ENCODE measurements at places on chromosomes 12 and 14.
A peak's percentile ranks its signal among the peaks of the same experiment; 100 is the strongest.

- DNase-seq, result no peak
Measured at GRCh38 chr12:85183855-85184254, 96.2 kb upstream of the ALX1 start.

- no peak for DNase-seq
Measured at GRCh38 chr12:67669934-67670631, 21.5 kb downstream of the DYRK2 start.

DNA sequence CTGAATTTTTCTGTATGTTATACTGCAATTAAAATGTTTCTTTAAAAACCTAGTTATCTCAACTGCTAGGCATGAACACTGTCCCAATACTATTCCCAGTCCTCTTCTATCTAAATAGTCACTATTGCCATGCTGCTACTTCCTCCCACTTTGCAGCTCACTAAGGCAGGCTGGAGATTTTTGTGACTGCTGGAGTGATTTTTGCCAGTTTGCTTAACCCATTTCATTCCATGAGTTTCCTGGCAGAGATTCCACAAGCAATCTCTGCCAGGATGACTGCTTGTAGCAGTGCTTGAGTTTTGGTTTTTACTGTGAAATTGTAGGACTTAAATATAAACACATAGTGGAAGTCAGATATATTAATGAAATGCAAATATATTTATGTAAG, 80.8 kb downstream of the BHLHE41 start:
- DNase-seq, result peak; percentile 49

DNA sequence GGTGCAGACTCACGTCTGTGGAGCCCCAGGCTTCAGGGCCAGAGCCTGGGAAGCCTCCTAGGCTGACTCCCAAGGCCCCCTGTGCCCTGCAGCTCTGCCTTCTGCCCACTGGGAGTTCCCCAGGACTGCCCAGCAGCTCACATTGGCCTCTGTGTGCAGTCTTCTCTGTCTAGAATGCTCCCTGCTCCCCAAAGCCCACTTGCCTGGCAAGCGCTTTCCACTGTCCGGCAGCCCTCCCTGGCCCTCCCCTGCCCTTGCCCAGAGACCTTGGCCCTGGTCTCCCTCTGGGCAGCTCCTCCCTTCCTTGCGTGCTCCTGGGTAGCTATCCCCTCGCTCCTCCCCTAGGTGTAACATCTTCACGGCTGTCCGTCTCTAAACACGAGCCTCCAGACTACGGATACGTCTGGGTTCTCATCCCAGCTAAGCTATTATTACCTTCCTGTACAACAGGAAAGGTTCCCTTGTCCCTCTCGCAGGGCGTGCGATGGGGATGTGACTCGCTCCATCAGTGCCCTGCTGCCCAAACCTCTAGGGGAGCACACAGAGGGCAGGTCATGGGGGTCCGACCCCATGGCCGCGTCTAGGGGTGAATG, 325.5 kb upstream of the RTL1 start:
- DNase-seq, result no peak

DNA sequence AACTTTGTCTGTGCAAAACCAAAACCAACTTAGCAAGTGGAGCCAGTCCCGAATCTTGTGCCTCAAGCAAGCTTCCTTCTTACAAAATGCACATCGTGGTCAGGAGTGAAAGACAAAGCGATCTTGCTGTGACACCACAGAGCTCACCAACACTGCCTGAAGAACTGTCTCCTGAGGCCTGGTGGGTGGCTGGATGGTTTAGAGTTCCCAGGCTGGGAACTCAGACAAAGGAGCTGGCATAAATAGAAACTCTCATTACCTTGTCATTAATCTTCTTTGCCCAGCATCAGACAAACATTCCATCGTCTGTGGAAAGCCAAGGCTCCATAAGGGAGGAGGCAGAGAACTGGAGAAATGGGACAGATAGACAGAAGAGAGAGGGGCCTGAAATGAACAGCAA, 144.8 kb downstream of the KCNA5 start:
- no peak for DNase-seq

- DNase-seq, result no peak
Measured at GRCh38 chr12:51941604-51942003, 9.9 kb upstream of the ACVR1B start.

GRCh38 chr12:103814436-103814835, 26.6 kb downstream of the NT5DC3 start:
- no peak for DNase-seq

GRCh38 chr12:69415471-69416275, 54.5 kb upstream of the FRS2 start:
- DNase-seq, result peak; percentile 72

DNA sequence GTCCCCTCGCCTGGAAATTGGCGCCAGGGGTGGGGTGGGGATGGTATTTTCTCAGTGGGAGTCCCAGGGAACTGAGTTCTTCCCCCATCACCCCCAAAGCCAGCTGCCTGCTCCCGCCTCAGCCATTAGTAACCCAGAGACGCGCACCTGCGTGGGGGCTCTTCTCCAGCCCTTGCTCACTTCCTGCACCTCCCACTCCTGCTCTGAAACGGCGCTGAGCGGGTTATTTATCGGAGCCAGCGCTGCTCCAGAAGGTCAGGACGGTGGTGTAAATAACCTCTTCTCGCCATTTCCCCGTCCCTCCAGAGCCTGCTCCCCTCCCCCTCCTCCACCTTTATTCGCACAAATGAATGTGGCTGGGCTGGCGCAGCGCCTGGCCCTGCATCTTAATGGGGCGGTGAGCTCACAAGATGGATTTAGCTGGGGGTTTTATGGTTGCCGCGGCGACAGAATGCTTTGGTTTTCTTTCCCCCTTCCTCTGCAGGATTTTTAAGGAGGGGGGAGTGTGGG, 12.2 kb downstream of the GPR84 start:
- DNase-seq, result peak; percentile 74

GRCh38 chr14:81454572-81455218, 54.6 kb upstream of the STON2 start:
- no peak for DNase-seq

- no peak for DNase-seq
Measured at GRCh38 chr12:57051011-57051410, 1.1 kb upstream of the MYO1A start.

- no peak for DNase-seq
Measured at GRCh38 chr14:33979613-33980276, 28.9 kb upstream of the EGLN3 start.

DNA sequence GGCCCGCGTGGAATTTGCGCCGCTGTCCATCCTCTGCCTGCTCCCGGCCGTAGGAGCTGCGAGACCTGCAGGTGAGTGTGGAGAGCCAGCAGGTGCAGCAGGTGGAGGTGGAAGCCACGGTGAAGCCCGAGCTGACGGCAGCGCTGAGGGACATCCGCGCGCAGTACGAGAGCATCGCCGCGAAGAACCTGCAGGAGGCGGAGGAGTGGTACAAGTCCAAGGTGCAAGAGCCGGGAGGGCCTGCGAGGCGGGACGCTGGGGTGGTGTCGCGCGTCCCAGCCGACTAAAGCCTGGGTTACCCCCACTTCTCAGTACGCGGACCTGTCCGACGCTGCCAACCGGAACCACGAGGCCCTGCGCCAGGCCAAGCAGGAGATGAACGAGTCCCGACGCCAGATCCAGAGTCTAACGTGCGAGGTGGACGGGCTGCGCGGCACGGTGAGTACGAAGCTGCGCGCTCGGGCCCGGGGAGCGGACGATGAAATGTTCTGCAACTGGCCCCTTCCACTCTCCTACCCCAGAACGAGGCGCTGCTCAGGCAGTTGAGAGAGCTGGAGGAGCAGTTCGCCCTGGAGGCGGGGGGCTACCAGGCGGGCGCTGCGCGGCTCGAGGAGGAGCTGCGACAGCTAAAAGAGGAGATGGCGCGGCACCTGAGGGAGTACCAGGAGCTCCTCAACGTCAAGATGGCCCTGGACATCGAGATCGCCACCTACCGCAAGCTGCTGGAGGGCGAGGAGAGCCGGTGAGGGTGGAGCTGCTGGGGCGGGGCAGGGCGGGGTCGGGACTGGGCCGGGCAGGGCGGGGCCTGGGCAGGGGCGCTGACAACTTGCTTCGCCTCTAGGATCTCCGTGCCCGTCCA, 2.1 kb downstream of the PRPH start:
- DNase-seq, result no peak

GRCh38 chr14:20712904-20713303, 24.3 kb downstream of the ANG start:
- no peak for DNase-seq

DNA sequence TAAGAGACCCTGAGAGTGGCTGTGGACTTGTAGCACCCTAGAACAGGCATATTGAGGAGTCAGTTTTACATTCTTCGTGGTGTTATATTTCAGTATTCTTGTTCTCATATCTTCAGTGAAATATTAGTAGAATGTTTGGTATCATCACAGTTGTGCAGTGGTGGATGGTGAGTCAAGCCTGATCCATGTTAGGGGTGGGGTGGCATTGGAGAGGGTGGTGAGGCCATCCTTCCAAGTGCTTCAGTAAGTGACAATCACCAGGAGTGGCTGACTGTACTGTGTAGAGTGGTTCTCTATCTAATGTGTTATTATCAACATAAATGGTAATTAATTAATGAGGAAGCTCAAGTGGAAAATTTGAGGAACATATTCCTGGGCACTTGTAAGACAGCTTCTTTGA, 197.7 kb upstream of the SLC16A7 start:
- DNase-seq, result no peak

GRCh38 chr12:61654698-61655097, 605.5 kb upstream of the USP15 start:
- DNase-seq, result no peak

DNA sequence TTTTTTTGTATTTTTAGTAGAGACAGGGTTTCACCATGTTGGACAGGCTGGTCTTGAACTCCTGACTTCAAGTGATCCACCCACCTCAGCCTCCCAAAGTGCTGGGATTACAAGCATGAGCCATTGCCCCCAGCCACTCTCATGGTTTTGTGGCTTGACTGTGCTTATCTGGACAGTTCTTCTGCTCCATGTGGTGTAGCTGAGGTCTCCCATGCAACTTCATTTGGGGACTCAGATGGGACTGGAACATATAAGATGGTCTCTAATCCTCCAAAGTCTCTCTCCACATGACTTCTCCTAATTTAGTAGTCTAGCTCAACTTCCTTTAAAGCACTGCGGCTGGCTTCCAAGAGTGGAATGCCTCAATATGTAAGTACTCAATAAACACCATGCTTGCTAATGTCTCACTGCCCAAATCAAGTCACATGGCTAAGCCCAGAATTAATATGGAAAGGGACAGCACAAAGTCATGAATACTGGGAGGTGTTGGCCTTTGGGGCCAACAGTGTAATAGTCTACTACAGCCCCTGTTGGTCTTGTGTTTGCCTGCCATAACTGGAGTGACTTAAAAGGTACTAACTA, 7.4 kb downstream of the INHBC start:
- no peak for DNase-seq

DNA sequence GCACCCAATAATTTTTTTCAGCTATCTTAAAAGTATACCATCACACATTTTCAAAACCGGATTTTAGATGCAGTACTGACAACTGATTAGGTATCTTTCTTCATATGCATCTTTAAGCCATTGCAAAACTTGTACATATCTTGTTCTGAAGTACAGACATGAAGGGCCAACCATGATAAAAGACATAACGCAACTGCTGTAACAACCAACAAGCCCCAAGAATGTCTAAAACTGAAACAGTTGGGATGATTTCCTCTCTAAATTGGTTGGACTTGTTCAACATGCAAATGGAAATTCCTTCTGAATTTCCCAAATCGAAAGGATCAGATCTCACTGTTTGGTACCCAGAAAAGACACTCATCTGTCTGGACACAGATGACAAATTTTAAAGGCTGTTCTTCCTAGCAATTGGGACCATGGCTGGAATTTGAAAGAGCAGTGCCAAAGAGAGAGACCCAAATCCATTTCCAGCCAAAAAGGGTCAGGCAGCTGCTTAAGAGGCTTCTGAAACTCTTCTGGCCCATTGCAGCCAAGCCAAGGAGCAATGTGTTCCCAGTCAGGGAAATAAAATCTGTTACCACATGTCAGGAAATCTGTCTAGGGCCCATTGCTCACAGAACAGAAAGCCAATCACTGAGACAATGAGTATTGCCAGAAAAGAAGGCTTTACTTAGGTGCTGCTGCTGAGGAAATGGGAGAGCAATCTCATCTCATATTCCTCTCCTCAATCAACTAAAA, 1122.4 kb upstream of the USP15 start:
- DNase-seq, result no peak

DNA sequence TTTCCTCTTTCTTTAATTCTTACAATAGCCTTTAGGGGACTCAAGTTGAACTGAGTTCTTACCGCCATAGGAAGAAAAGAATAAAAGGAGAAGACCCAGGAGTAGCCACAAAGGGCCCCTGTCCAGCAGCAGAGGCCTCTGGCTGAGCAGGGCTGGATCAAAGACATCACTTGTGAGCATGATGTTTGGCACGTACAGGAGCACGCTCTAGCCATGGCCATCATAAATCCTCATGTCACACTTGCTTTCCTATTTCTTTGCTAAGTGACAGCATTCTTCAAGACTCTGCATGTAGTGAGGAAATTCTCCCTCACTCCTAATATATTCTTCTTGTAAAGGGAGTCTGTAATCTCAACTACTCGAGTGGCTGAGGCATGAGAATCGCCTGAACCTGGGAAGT, 15.7 kb downstream of the CLEC4C start:
- DNase-seq, result no peak

GRCh38 chr12:79055926-79056674, 191.5 kb downstream of the SYT1 start:
- no peak for DNase-seq

GRCh38 chr12:286531-287300, 24.1 kb upstream of the SLC6A13 start:
- DNase-seq, result no peak

DNA sequence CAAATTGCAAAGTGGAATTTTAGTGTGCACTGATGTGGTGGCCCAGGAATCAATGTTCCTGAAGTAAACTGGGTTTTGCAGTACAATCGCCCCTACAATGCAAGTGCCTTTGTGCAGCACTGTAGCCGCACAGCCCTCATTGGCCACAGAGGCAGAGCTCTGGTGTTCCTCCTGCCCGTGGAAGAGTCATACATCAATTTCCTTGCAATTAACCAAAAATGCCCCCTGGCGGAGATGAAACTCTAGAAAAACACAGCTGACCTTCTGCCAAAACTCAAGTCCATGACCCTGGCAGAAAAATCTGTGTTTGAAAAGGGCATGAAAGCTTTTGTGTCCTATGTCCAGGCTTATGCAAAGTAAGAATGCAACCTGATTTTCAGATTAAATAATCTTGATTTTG, 117.9 kb upstream of the PRB2 start:
- no peak for DNase-seq

- no peak for DNase-seq
Measured at GRCh38 chr12:80838708-80839107, 99.0 kb downstream of the LIN7A start.

DNA sequence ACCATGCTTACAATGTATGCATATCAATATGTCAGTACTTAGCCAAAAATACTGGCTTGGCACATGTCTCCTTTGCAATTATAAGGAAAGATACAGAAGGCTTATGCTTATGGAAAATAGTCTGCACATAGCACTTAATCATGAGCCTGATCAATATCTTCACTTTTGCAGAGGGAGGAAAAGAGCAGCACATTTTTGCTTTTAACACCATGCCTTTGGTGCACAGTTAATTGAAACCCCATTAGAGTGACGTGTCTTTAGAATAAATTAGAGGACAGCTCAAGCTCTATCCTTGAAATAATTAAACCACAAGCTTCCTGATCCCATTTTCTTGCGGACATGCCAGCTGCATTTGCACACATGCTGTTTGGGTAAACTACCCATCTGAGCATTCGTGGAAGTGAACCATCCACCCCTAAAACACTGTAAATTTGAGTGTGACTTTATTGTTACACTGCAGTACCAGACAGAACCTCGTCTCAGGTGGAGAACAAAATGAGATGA, 839.9 kb upstream of the MGAT4C start:
- DNase-seq, result no peak
